ENCODE measurements at places on chromosomes 5 and 9.

DNA sequence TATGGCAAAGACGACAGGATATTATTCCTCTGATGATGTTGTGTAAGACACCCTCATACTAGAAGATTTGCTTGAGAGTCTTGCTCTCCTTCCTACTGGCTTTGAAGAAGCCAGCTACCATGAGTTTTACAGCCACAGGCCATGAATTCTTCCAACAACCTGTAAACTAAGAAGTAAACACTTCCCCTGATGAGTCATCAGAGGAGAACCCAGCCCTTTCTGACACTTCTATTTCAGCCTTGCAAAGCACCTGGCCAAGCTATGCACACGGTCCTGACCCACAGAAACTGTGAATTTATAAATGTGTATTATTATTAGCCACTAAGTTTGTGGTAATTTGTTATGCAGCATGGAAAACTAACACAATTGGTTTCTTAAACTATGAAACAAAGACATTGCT lies 288.8 kb upstream of the ADAMTSL1 start:
- DNase-seq: no peak

DNA sequence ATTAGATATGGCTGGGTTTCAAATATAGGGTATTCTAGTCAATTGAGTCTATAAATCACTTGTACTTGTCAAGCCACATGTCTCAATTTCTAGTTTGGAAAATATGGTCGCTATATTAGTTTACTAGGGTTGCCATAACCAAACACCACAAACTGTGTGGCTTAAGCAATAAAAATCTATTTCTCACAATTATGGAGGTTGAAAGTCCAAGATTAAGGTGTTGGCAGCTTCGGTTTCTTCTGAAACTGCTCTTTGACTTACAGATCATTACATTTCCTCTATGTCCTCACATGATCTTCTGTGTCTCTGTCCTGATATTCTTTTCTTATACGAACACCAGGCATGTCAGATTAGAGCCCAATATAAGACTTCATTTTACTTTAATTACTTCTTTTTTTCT lies 55.8 kb upstream of the BASP1 start:
- no peak for DNase-seq

DNA sequence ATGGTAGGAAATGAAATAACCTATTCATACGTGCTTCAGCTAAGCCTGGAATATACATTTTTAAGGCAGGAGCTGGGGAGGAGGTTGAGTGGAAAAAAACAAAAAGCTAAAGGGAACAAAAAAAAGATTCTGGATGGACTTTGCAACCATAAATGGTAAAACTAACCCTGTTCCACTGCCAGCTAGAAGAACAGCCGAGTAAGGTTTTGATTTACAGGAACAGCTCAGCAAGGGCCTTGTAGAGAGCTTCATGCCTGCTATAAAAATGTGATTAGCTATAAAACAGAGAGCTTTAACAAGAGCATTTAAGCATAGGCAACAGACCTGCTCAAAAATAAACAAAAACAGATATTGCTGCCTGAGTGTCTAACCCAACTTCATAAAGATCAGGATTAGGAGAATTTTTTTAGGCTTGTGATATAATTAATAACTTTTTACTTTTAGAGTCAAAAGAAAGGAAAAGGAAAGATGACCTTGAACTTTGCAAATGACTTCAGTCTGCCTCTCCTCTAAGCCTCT lies 194.8 kb downstream of the FBXL7 start:
- no peak for DNase-seq

- peak; percentile 65 for DNase-seq
Observed at GRCh38 chr9:97411789-97412625, at the start of gene TDRD7. TSS of gene TDRD7 (plus strand) at chr9:97412096. CDS start at chr9:97428466, 16,370 bp downstream.

- no peak for DNase-seq
Observed at GRCh38 chr5:87233143-87233542, 34.5 kb upstream of the RASA1 start.

GRCh38 chr5:72137826-72138409 lies 30.6 kb downstream of the MAP1B start:
- DNase-seq: no peak

DNA sequence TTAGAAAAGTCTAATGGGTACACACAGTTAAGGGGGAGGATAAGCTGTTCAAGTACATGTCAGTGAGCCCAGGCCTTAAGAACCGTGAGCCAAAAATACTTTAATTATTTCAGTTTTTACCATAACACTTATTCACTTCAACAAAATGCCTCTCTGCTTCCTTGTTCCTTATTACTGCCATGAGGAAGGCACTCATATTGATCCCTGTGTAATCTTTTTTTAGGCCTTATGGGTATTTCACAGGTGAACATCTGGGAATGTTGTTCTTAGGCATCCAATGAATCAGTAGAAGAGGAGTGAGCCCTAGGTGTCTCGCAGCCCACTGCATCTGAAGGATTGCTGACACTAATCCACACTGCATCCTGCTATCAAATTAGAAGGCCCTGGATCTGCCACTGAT lies 13.5 kb upstream of the DMAC1 start:
- no peak for DNase-seq

DNA sequence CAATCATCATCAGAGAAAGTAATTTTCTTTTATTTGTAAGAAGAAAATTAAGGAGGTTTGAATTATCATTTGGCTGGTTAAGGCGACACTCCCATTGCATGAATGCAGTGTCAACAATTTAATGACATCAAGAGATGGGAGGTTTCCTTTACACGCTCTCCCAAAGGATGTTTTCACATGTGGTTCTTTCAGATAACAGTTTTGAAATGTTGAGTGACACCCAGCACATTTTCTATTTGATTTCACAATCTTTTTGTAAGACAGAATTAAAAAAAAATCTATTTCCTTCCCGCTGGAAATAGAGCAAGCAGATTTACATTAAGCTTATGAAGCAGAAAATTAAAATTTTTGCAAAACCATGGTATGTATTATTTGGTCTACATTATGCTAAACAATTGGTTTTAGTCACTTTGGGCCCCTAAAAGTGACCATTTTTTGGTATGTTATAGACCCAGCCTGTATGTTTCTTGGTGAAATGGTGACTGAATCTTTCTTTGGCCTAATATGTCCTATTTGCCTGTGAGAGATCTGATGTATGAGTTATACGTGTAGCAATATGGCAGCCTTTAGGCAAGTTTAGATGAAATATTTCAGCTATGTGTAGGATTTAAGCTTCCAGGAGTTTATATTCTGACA lies 18.9 kb upstream of the ANKRD55 start:
- no peak for DNase-seq

DNA sequence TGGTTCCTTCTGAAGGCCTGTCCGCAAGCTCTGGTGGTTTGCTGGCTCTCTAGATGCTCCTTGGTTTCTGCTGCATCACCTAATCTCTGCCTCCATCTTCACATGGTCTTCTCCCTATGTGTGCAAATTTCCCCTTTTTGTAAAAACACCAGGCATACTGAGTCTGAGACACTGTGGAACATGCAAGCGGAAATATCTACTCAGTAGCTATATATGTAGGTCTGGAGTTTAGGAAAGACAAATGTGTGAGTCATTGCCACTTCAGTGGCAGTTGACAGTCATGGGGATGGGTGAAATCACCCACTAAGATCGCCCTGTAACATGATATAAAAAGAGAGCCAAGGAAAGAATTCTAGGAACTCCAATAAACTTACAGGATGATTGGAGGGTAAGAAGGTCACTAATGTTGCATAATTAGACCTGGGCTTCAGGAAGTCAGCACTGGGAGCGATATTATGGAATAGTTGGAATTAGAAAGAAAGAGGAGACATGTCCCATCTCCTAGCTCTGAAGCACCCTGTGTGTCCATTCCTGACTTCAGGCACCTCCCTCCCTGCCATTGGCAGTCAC lies 22.7 kb upstream of the UBLCP1 start:
- DNase-seq: no peak

DNA sequence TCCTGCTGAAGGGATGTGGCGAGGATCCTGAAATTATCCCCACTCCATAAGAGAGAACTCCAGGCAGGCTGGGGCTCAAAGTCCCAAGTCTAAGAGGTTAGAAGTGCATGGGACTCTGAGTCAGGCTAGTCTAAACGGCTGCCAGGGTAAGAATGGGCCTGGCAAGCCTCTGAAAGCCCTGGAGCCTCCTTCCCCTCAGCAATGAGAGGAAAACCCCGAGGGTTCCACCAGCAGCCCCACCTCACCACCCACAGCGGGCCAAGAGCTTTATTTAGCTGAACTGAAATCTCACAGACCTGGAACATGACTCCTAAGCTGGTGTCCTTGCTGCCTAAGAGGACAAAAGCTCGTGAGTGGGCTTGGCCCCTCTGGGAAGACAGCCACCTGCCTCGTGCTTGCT lies 135.5 kb downstream of the SEC61B start:
- no peak for DNase-seq

- no peak for DNase-seq
Observed at GRCh38 chr5:62424763-62425162, 12.2 kb downstream of the IPO11 start.

GRCh38 chr9:90035471-90035870 lies 430.7 kb downstream of the GADD45G start:
- DNase-seq: no peak

DNA sequence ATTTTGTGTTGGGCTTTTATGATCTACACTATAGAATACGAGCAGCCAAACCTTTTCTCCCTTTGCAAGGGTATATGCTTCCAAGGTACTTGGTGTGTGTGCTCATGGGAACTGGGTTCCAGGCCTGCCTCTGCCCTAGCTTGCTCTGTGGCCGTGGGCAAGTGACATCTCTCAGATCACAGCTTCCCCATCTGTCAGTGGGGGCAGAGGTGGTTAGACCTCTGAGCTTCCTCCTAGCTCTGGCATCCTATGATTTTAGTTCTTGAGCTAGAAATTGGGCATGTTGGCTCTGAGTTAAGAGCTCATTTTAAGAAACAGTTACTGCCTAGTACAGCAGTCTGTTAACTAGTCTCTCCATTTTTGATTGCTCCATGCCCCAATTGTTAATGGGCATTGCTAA lies 12.5 kb upstream of the CCNJL start:
- no peak for DNase-seq

All from NCI-H146 (cell line).